ENCODE measurements at places on chromosomes 12 and 14.

GRCh38 chr14:90730206-90730766 is 85.9 kb downstream of the TTC7B start:
- DNase-seq = no peak

- DNase-seq = peak; percentile 19
Observed at GRCh38 chr12:50110127-50110761, 1.8 kb upstream of the COX14 start.

DNA sequence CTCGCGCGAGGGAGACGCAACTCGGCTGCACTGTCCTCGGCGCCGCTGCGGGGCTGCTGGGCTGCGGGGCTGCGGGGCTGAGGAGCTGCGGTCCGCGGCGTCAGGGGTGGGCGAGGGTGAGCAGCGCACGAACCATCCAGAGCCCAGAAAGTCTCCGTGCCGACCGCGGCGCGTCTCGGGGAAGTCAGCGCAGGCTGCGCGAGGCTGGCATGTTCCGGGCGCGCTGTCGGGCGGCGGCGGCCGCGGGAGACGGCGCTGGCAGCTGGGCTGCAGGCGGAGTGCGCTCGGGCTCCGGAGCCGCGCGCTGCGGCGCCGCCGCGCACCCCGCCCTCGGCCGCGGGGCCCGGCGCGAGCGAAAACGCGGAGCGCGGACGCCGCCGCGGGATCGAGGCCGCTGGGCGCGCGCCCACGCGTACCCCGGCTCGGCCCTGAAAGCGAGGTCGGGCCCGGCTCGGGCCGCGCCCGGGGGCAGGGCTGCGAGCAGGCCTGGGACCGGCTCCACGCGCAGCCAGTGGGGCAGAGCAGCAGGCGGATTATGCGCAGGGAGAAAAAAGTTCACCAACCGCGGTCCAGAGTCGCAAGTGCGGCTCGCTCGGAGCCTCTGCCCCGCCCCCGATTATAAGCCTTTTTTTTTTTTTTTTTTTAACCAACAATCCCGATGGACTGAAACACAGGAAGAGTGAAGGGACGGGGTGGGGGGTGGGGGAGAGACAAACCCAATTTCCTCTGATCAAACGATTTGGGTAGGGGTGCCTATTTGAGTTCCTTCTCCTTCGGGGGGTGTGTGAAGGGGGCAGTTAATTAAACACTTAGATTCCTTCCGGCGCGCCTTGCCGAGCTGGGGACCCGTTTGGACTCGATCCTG is at the start of gene PRICKLE1:
Gene PRICKLE1 (minus strand): TSS at position 282 of the 865 bp plus-strand sequence. CDS start 117,230 bp downstream, outside the sequence.
- peak; percentile 28 for DNase-seq

GRCh38 chr12:46725332-46725731 is 100.5 kb downstream of the SLC38A4 start:
- no peak for DNase-seq

GRCh38 chr12:120006258-120006975 is 17.4 kb downstream of the BICDL1 start:
- DNase-seq = no peak

DNA sequence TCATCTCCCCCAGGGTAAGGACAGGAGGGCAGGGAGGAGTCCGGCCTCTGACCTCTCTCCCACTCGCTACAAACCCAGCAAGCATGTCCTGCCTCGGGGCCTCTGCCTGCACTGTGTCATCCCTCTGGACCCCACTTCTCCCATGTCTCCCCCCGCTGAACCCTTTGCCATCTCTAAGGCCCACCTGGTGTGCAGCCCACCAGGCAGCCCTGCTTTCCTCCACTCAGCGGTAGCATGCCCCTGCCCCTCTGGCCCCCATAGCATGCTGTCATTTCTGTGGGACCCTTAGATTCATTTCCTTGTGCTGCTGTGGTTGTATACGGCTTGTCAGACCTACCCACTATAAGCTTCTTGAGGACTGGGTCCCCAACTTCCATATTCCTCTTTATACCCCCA is 17.7 kb downstream of the PAPLN start:
- no peak for DNase-seq

DNA sequence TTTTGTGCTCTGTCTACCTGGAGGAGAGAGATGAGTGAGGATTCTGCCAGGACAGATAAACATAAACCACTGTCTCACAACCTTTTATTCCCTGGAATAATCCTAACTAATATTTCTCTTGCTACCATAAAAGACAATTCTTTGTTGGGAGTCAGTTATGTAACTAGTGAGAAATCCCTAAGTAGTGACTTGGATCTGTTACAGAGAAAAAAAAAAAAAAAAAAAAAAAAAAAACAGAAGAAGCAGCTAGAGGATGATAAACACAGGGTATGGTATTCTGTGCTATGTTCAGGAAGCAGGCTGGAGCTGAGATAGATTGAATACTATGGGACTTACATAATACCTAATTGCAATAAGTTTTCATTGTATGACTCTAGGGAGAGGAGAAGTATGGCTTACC is 178.7 kb downstream of the CNTN1 start:
- no peak for DNase-seq

GRCh38 chr12:120497524-120498150 is 1.7 kb downstream of the DYNLL1 start:
- DNase-seq = no peak

- DNase-seq = no peak
Observed at GRCh38 chr14:26993556-26993955, 395.7 kb upstream of the NOVA1 start.

- no peak for DNase-seq
Observed at GRCh38 chr14:51703787-51704186, 52.1 kb downstream of the FRMD6 start.

DNA sequence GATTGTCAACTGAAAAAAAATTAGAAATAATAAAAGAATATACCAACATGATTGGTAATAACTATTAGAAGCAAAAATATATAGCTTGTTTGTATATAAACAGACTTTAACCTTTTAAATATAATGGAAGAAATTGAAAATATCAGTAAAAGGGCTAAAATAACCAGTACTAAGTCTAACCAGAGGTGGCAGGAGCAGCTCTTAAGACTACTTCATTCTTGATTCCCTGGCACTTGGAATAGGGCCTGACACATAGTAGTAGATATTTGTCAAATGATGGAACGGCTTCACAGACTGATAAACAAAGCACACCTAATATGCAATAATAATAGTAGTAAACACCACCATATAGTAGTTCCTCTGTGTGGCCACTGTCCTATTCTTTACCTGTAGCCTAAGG is 9.4 kb downstream of the TMEM63C start:
- no peak for DNase-seq

DNA sequence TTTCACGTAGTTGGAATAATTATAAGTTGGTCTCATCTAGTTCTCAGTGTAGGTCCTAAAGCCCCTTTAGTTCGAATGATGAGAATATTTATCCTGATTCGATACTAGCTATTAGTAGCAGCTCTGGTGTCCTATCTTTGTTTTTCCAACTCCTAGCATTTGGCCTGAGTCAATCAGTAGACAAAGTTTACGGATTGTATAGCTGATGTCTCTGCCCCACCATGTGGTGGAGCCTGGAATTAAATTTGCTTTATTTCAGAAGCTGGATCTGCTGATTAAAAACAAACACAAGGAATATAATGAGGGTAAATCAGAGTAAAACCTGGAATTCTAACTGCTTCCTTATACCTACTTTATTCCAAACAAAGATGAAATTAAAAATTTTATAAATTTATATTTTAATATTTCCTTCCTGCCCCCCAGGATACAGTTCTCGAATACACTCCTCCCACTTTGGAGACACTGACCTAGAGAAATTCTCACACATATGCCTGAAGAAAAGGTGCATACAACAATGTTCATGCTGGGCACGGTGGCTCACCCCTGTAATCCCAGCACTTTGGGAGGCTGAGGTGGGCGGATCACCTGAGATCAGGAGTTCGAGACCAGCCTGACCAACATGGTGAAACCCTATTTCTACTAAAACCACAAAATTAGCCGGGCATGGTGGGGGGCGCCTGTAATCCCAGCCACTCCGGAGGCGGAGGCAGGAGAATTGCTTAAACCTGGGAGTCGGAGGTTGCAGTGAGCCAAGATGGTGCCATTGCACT is 7.6 kb upstream of the BRMS1L start:
- DNase-seq = no peak

- DNase-seq = no peak
Observed at GRCh38 chr14:74973003-74973653, 17.7 kb upstream of the PGF start.

- no peak for DNase-seq
Observed at GRCh38 chr12:32757157-32757556, 1.5 kb upstream of the YARS2 start.

DNA sequence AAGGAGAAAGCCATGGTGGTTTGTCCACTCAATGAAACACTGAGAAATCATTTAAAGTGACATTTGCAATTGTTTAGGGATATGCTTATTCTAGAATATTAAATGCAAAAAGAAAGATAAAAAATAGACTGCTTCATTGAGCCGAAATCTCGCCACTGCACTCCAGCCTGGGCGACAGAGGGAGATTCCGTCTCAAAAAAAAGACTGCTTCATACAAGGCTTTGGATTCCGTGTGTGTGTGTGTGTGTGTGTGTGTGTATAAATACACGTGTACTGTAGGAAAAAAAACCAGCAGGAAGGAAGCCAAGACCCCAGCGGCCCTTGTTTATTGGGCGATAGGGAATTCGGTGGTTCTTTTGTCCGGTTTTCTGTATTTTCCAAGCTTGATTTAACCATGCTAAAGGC is 3.2 kb upstream of the ZNF839 start:
- no peak for DNase-seq

DNA sequence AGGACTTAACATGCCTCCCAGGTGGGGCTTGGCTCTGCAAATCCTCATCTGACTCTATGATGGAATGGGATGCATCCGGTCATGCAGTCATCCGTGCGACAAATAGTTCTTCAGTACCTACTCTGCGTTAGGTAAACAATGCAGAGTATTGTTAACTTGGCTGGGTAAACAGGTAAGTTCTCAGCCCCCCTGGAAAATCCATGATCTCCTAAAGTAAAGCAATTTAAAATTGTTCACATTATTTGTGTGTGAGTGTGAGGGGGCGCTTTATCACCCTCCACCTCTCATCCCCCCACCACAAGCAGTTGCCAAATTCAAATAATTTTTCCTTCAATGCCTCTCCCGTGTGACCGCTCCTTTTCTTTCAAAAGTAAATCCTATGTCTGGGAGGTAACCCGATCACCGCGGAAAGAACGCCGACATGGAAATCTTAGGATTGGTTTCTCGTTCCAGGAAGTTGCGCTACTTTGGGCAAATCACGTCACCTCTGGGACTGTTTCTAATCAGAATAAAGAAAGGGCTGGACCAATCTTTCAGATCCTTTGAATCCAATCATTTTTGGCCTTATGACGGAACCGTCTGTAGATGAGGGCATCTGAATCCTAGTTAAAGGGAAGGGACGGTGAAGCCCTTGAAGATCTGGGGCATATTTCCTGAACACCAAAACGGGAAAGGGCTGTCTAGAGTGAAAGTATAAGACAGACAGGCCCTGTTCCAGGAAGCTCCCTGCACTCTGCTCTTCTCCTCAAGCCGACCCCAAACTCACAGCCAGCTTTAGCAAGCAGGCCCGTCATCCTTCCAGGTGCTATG is 44.0 kb upstream of the SINHCAF start:
- no peak for DNase-seq

Data from C1 segment of cervical spinal cord (tissue), 14 donors.